ENCODE measurements at places on chromosomes 7 and 10.

GRCh38 chr7:135692055-135692454, 29.7 kb downstream of the STMP1 start:
- no peak for DNase-seq

DNA sequence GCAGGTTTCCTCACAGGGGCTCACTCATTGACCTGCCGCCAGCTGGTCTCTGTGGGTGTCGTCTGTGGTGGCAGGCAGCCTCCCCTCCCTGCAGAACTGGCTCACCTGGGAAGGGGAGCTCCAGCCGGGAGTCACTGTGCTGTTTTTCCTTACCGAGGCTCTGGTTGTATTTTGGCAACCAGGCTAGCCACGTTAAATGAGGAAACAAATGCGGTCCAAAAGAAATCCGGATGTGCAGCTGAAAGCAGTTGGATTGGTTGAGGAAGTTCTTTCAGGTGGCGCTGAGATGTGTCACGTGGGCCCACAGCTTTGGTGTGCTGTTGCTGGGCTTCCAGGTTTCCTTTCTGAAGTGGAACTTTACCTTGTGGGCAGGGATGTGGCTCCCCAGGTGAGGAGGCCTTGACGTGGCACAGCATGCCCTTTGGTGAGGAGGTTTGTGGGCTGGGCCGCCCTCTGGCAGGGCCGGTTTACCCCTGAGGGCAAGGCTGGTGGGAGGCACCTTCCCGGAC, 14.2 kb downstream of the MTURN start:
- DNase-seq: no peak

DNA sequence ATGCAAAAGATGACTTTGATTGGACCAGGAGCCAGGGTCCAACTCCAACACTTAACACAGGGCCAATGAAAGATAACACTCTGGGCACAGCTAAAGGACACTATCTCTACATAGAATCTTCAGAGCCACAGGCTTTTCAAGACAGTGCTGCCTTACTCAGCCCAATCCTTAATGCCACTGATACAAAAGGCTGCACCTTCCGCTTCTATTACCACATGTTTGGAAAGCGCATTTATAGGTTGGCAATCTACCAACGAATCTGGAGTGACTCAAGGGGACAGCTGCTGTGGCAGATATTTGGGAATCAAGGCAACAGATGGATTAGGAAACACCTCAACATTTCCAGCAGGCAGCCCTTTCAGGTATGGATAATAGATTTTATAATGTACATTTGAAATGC, 160.7 kb downstream of the MALRD1 start:
- no peak for DNase-seq

- DNase-seq: no peak
These were observed 9.6 kb upstream of the ZMIZ1 start for GRCh38 chr10:79058899-79059841.

DNA sequence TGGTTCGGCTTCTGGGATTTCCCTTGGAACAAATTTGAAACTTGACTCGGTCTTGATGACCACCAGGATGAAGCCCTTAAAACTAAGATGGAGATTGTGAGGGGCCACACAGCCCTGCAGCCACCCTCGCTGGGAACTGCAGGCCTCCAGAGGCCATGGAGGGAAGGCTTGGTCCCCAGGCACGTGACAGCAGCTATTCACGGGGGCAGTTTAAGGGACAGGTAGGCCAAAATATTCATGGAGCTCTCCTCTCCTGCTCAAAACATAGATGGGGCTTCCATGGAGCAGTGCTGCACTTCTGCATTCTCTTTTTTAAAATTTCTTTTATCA, 137.0 kb downstream of the ADCY1 start:
- DNase-seq: no peak

- DNase-seq: peak; percentile 15
These were observed 442 bp downstream of the STYXL1 start for GRCh38 chr7:76047305-76047810.

GRCh38 chr10:77552252-77552651, 85.4 kb downstream of the KCNMA1 start:
- DNase-seq: no peak
